Epithelial cell of proximal tubule (primary cell): ENCODE measurements at places on chromosomes 16 and 17. TPM values are rescaled to one million over a fixed set of nuclear protein-coding genes. Genes with fewer than 3 reads are reported as not detected.

GRCh38 chr17:36641877-36642845, 40.8 kb downstream of the MRM1 start:
- no peak for DNase-seq

The MYH1 gene
- total RNA-seq, result not detected in 2 replicates

The HEATR9 gene
- not detected in 2 replicates for total RNA-seq

- DNase-seq, result no peak
Measured at GRCh38 chr17:58388302-58389190, 28.8 kb downstream of the RNF43 start.

- DNase-seq, result no peak
Measured at GRCh38 chr17:63376949-63377348, 69.2 kb downstream of the CYB561 start.

The APOH gene
- not detected in 2 replicates for total RNA-seq

- DNase-seq, result no peak
Measured at GRCh38 chr16:61812251-61812650, 224.0 kb downstream of the CDH8 start.

The KRT10 gene
- total RNA-seq, result 10.8 and 22.6 TPM in 2 replicates

DNA sequence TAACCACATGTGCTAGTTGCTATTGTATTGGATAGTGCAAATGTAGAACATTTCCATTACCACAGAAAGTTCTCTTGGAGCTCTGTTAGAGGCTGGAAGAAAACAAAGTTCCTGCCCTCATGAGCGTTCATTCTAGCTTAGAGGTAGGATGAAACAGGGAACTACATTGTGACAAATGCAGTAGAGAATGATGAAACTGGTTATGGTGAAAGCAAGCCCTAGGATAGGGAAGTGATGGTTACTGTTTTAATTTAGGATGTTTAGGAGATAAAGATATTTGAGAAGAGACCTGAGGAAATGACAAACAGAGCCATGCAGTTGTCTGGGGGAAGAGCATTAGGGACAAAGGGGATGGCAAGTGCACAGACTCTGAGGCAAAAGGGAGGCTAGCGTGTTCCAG, 50.7 kb downstream of the AATF start:
- DNase-seq, result no peak

DNA sequence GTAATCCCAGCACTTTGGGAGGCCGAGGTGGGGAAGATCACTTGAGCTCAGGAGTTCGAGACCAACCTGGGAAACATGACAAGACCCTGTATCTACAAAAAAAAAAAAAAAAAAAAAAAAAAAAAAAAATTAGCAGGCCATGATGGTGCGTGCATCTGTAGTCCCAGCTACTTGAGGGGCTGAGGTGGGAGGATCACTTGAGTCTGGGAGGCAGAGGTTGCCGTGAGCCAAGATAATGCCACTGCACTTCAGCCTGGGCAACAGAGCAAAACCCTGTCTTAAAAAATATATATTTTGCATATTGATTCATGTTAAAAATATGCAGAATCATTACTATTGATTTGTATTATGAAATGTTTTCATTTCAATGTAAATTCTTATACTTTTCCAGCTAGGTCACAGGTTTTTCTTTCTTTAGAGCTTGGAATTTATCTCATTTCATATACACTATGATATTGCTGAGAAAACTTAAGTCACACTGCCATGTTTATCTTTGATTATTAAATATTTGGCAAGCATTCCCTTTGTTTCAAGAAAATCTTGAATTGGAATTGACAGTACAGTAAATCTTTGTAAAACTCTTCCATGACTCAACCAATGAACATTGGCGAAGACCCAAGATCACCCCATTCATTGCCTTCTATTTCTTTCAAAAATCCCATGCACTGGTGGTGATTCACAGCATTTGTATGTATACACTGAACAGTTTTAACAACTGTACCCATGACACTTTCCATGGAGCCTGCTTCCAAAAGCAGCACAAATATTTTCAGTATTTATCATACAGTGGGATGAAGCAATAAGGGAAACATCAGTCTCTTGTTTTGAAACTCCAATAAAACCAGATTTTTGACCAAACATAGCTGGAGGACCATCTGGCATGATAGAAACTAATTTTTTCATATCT, 83.5 kb upstream of the TNRC6A start:
- DNase-seq, result peak; percentile 98

DNA sequence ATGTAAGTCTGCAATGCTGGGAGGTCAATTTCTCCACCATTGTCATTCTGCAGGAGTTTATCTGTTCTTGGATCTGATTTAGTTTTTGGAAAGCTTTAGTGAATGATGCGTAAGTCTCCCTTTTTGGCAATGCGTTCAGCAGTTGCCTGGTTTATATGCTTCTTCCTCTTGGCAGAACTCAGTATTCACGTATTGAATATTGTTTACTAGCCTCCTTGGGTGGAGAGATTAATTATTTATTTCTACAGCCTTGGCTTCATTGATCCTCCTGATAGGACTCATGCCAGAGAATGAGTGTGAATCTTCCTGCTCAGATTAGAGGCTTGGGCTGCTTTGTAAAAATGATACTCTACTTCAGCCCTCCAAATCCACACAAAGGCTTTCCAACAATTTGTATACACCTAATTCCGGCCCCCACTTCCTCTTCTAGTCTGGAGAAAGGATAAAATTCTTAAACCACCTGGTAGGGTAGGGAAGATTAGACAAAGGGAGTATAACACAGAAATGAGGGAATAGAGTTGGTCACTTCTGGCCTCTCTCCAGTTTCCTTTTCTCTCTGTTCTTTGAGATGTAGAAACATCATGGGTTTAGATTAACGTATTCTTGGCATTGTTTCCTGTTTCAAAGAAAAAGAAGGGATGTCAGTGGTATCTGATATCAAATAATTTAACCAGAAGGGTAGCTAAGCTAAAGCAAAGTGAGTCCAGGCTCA, 929.8 kb downstream of the KCNJ2 start:
- DNase-seq, result no peak

- no peak for DNase-seq
Measured at GRCh38 chr16:46996952-46997458, 23.5 kb upstream of the DNAJA2 start.

DNA sequence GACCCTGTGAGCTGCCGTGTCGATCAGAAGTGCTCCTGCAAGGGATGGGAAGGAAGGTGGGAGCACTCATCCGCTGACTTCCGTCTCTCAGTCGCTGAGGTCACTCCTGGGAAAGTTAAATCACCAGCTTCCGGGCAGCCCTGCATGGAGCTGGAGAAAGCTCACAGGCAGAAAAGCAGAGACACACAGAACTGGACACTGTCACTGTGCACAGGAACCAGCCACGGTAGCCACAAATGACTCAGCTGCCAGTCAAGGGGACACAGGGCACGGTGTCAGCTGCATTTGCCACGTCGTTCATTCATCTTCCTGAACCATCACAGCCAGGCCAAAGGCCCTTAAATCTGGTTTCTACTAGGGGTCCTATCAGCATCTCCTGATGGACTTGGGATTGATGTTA, 226.4 kb upstream of the PSMD7 start:
- no peak for DNase-seq

The CARHSP1 gene
- total RNA-seq, result 209 and 237 TPM in 2 replicates

- no peak for DNase-seq
Measured at GRCh38 chr17:38554430-38555350, 51.1 kb downstream of the SRCIN1 start.

- peak; percentile 56 for DNase-seq
Measured at GRCh38 chr17:34709158-34709754, 129.9 kb downstream of the TMEM132E start.

- DNase-seq, result no peak
Measured at GRCh38 chr17:34913001-34913400, 48.3 kb downstream of the CCT6B start.

The STX1B gene
- 0.40 and 0.58 TPM in 2 replicates for total RNA-seq

The GGT6 gene
- 0.80 and 0.86 TPM in 2 replicates for total RNA-seq

- DNase-seq, result no peak
Measured at GRCh38 chr16:84737192-84738011, 37.6 kb downstream of the USP10 start.

The ZNF423 gene
- 0.22 and 0.69 TPM in 2 replicates for total RNA-seq

The HSD3B7 gene
- 22.9 and 24.2 TPM in 2 replicates for total RNA-seq

DNA sequence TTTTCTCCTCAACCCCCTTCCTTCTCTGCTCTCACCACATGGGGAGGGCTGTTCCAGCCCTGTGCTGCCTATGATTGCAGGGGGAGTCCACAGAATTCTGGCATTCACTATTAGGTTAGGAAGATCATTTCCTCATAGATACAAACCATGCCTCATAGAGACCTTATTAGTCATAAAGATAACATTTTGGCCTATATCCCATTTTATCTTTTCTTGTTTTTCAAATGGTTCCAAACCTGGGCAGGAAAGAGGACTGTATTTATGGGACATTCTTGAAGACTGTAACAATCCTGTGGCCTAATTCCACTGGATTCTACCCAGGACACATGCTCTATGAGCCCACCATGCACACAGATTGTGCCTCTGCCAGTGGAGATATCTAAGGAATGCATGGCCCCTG, 51.7 kb downstream of the ASIC2 start:
- no peak for DNase-seq

The CDRT15L2 gene
- not detected in 2 replicates for total RNA-seq

DNA sequence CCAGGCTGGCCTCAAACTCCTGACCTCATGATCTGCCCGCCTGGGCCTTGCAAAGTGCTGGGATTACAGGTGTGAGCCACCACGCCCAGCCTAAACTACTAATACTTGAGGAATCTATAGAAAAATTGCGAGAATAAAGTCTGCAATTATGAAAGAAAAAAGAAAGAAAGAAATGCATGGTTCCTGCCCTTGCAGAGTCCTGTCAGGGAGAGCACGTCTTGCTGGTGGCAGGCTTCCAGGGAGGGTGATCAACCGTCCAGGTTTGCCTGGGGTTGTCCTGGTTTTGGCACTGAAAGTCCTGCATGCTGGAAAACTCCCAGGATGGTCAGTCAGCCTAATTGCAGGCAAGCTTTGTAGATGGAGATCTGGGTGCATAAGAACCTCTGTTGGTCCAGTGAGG, 21.5 kb upstream of the KIFC3 start:
- no peak for DNase-seq

The CX3CL1 gene
- total RNA-seq, result 6.4 and 13.5 TPM in 2 replicates

The GAST gene
- total RNA-seq, result not detected in 2 replicates

DNA sequence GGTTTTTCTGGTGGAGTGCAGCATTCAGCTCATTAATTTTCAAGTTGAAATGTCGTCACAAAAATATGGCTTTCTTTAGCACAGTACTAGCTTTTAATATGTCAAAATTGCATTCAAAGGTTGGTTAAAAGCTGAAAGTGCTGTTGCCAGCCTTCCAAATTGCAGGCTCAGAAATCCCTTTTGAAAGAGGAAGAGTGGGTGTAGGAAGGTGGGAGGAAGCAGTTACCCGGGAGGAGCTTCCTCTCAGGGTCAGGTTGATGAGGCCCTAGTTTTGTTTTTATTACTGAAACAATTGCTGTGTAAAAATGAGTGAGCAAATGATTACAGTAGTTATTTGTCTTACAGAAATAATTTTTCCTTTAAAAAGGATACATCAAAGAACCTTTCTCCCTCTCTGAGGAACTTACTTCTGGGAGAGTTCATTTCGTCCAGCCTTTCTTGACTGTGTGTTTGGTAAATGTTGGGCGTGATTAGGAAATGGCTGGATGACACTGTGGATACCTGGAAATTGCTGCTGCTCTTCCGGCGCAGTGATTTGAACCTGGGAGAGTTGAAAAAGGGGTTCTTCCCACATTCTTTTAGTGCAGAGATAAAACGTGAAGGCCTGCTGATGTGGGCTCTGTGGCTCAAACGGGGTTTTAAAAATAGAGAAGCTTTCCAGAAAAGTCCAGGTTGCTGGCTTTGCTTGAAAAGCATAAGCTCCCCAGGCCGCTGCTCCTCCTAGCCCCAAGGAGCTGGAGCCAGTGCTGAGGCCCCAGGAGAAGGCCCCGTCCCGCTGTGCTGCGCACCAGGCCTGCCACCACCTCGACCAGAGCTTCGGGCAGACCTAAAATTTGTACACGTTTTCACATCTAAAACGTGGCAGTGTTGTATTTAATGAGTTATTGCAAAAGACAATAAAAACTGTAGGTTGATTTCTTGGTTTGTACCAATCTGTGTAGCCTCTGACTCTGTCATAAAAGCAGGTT, 41.7 kb downstream of the SEC14L1 start:
- DNase-seq, result no peak

GRCh38 chr16:2671741-2672140, 10.6 kb upstream of the KCTD5 start:
- DNase-seq, result no peak

GRCh38 chr17:15954222-15954621, 9.3 kb downstream of the ADORA2B start:
- DNase-seq, result peak; percentile 84

- DNase-seq, result no peak
Measured at GRCh38 chr17:79374087-79374689, 236.7 kb downstream of the RBFOX3 start.

GRCh38 chr16:345772-346171, 6.8 kb downstream of the AXIN1 start:
- no peak for DNase-seq
